ENCODE measurements at places on chromosomes 1 and 21.

DNA sequence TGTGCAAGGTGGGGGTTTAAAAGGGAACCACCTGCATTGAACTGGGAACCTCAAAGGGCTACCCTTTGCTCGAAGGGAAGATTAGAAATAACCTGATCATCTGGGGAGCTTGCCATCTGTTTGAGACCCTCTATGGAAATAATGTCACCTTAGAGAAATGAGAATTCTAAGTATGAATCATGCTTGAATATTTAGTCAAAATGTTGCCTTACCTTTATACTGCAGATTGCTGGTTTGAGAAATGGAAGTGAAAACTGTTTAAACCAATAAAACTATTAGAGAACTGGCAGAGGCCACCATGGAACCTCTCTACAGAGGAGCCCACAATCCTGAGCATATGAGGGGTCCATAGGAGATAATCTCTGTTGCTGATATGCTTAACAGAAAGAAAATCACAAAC is 131.2 kb upstream of the FAM78B start:
- DNase-seq: no peak

DNA sequence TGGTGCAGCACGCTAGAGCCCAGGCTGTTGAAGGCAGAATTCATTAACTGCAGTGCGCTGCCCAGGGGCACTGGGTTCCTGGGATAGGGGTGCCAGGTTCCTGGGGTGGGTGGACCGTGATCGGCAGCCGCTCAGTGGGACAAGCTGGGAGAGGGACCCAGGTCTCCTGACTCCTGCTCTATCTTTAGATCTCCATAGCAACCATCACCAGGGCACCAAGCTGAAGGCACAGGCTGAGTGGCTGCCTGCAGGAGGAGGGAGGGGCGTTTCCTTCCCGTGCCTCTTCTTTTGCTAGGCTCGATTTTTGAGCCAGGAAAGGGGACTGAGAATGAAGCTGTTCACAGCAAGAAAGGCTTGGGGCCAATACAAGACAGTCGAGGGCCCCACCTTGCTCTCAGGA is 20.9 kb upstream of the CDCP2 start:
- no peak for DNase-seq

GRCh38 chr1:53663529-53664300 is 75.2 kb downstream of the GLIS1 start:
- DNase-seq: no peak

DNA sequence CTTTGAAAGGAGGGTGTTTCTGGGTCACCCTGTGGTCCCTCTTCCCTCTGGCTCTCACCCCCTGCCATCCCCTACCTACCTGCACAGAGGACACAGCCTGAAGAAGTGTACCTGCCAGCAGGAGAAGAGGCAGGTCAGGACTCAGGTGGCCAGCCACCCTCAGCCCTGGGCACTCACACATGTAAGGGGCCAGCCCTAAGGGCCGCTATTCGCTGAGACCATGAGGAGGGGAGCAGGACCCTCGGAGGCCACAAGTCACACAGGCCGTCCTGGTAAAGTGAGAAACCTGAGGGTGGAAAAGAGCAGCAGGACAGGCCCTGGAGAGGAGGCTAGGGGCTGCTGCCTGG is 1.2 kb downstream of the ZNF692 start:
- DNase-seq: no peak

DNA sequence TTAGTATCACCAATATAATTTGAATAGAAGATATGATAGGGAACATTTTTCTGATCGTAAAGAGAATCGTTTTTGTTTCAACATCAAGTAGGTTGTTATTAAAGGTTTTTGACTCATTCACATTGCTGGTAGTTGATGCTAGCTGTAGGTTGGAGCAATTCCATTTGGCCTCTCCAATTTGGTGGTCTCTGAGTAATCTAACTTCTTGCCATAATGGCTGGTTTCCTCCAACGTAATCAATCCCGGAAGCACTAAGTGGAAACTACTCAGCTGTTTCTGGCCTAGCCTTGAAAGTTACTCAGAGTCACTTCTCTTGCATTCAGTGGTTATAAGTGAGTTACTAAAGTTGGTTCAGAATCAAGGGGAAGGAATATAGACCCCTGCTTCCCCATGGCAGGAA is 26.0 kb downstream of the RCOR3 start:
- DNase-seq: no peak

Measured in activated CD4-positive, alpha-beta T cell treated with anti-CD3 and anti-CD28 coated beads, Interleukin-2, amount 10 ng/mL, durations not matched to agents 7 days and 5 days (primary cell).